ENCODE measurements at places on chromosomes 1 and 21.

DNA sequence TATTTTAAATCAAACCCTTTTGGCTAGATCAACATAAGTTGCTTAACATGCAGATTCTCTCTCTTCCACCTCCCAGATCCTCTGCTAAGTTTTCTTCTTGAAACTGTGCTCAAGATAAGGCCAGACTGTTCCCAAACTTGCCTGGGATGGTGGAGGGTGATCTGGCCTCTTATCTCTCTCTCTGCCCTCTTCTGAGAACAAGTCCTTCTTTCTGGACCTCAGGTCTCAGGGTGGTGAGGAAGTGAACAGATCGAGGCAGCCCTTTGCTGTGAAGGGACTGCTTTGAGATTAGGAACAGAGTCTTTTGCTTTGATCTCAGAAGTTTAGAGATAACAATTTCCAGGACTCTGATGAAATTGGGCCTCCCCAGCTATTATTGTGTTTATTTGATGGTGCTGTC, 70.7 kb downstream of the HUNK start:
- DNase-seq, result no peak

DNA sequence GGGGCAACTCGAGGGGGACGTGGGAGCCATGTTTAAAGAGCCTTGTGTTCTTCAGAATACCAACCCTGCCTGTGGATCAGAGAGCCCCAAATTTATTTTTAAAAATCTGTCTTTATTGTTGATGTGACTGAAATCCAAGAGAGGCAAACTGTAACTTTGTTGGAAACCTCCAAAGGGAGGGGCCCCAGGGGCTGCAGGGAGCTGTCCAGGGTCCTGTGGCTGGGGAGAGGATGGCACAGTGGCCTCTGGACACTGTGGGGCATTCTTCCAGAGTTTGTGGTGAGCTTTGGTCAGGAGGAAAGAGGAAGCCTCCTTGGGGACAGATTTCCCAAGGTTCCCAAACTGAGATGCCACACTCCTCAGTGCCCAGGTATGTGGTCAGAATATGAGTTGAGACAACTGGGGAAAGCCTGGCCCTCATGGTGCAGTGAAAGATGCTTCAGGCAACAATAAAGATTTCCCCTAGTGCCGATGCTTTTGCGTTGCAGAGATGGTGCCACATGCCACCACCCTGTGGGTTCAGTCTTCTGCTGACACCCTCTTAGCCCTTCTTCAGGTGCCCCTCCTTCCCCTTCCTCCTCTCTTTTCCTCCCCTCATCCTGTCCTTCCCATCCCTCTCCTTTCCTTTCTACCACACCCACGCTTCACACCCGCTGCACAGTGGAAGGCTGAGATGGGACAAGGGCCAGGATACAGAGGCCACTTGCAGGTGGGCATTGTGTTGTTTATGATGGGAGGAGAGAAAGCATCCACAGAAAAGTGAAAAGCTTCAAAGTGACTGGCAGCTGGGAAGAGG, 122.1 kb downstream of the UCK2 start:
- DNase-seq, result peak; percentile 63

DNA sequence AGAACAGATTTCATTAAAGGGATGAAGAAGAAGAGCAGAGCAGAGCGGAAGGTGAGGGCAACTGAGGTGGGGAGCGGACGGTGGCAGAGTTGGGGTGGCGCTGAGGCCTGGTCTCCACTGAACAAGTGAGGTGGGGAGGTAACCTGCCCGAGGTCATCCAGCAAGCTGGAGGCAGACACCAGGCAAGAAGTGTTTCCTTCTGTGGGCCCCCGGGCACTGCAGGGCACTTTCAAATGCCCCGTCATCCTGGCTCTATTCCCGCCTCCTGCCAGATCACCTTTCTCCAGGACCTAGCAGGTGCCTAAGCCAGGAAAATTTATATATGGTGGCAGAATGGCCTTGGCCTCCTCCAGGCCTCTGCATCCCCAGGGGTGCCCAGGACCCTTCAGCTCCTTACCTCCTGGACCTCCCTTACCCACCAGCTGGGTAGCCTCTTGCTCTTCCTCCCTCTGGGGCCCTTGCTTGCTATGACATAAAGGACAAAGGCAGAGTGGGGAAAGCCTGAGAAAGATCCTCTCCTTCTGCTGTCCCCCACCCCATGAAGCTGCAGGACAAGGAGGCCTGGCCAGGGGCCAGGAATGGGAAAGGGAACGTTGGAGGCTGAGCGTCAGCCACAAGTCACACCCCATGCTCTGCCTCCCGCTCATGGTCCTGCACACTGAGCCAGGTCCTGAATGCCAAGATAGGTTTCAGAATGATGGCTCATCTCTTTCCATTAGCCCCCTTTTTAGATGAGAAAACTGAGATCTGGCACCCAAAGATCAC, 29.0 kb downstream of the VWA5B1 start:
- DNase-seq, result no peak

DNA sequence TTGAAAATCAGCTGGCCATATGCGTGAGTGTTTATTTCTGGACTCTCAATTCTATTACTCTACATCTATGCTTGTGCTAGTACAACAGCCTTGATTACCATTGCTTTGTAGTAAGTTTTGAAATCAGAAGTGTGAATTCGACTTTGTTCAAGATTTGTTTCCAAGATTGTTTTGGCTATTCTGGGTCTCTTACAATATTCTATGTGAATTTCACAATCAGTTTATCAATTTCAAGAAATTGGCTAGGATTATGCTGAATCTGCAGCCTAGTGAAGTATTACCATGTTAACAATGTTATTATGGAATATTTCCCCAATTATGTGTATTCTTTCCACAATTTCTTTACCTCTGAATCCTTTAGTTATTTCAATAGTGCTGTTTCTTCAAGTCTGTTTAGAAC, 19.5 kb downstream of the SFPQ start:
- no peak for DNase-seq

- no peak for DNase-seq
Observed at GRCh38 chr1:21902026-21903012, 34.8 kb downstream of the HSPG2 start.

GRCh38 chr1:20344738-20345137, 54.1 kb downstream of the VWA5B1 start:
- DNase-seq, result no peak

DNA sequence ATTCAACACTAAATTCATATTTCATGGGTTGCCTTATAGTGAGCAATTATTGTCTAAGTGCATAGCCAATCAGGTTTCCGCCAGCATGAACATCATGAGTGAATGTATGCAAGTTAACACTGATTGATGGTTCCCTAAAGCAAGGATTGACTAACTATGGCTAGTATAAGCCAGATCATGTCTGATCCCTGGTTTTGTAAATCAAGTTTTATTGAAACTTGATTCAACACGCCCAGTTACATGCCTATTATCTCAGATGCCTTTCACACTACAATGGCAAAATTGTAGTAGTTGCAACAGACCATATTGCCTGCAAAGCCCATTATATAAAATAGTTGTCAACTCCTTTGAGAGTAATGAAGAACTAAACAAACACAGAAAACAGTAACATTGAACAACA, 1127.4 kb downstream of the NCAM2 start:
- DNase-seq, result no peak

DNA sequence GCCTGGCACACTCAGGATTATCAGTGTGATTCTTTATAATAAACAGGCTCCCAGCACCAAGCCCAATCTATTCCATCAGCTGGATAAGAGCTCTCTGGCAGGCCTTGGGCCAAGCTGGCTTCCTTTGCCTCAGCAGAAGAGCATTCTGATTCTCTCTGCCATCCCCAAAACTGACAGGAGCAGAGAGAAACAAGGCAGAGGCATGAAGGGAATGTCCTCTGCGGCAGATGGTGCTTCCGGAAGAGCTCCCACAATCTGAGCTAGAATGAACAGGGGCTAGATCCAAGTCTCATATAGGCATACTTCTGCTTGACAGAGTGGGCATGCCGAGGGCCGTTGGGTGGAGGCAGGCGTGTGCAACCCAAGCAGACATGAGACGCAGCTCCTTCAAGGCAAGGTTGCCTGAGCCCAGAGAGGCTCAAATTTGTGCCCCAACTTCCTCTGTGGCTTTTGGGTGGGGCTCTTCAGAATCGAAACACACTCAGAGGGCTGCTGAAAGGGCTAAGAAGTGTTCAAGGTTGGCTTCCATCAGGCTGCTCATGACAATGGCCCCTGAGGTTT, 4.0 kb downstream of the CAPN2 start:
- no peak for DNase-seq

DNA sequence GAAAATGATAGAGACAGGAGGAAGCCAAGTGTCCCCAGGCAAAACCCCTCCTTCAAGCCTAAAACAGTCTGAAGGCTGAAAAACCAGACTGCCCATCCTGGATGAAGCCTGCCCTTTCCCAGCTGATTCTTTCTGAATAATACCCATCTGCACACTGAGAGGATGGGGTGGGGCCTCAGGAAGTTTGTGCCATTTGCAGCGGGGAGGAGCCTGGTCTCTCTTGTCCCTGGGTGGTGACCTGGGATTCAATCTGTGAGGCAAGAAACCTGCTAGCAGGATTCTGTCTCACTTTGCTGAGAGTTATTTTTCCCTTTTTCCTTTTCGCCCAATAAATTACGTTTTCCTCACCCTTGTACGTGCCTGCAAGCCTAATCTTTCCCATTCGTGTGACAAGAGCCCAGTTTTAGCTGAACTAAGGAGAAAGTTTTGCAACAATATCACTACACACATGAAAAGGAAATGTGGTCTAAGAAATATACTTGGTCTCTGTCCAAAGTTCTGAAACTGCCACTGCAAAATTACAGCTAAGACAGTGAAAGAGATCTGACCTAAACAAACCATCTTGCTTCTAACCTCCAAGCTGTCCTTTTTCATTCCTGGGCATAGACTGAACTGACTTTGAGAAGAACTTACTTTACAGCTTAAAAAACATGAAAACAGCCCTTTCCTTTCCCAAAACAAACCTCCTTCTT, 105.0 kb downstream of the COP1 start:
- DNase-seq, result no peak

- no peak for DNase-seq
Observed at GRCh38 chr1:167106119-167106461, 12.2 kb downstream of the STYXL2 start.
